ENCODE measurements at places on chromosomes 3 and 15.

- no peak for DNase-seq
These were observed 351.7 kb upstream of the THRB start for GRCh38 chr3:24846286-24846860.

DNA sequence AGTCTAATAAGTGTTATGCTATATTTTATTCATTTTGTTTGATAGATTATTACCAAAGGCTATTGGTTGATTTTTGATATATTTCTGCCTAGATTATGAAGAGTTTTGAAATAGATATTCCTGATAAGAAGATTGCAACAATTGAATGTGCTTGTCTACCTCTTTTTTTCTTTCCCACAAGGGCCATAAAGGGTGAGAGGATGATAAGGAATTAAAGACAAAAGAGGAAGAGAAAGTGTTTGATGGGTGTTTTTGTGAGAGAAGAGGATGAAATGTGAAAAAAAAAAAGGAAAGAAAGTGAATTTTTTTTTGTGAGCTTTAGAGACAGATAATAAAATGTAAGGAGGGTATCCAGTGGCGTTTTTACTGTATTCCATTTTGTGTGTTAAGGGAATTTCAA lies 244.4 kb downstream of the CHST2 start:
- no peak for DNase-seq

DNA sequence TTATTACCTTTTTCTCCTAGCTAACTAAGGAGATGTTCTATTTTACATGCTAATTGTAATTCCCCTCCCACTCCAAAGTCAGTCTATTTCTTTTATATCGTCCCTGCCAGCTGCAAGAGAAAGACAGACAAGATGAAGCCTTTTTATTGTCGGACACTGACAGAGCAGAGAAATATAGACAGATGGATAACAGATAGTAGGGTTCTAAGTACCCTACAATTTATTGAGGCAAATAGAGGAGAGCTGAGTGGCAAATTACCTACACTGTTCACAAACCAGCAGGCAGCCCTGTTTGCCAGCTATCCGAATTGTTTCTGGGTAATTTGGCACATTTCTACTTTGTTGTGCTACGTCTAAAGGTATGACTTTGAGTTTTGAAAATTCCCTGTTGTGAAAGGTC lies 392.3 kb upstream of the ZNF717 start:
- DNase-seq = peak; percentile 82

- DNase-seq = no peak
These were observed 7.7 kb upstream of the FES start for GRCh38 chr15:90876512-90877170.

DNA sequence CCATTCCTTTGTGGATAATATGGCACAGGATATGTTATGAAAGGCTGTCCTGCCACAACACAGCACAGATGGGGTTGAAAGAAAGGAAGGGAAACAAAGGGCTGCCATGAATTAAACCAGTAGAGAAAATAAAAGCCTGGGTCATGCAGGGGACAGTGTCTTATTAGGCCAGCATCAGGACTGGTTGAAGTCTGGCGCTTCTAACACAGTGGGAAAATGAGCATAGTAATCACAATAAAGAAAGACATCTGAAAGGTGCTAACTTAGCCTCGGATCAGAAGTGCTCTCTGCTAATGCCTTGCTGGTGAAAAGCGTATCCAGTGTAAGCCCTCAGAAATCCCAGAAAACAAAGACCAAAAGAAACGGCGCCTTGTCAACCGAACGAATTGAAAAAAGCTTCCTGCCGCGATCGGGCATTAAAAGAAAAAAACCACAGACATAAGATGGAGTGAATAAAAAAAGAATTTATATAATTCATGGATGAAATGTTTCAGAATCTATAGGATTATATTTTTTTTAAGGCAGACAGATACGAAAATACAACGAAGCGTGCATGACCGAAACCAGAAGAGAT lies 566 bp upstream of the MKRN3 start:
- DNase-seq = no peak

Data from NCI-H2081 (cell line).